ENCODE measurements at places on chromosomes 5 and 9.

DNA sequence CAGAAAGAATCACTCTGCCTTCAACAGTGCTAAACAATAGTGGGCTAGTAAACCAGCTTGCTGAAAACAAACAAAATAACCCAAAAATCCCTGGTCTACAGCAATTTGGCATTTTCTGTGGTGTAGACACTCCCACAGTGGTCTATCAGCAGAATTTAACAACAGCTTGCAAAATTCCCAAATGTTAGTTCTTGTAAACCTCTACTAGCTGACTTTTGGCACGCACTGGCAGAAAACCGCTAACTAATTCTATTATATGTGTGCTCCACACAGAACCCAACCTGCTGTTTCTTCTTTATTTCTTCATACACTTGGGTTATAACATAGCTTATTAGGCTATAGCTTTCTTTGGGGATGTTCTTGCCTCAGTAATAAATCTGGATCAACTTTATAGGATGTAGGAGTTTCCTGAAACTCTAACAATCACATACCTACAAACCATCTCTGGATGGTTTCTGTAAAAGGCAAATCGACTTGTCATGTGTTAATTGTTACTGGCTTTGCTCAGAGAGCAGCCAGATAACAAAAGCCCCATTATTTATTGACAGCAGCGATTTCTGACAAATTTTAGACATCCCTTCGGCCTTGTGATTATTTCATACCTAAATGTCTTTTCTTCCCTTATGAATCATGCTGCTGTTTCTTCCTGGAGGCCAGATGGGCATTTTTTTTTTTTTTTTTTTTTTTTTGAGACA, 82.7 kb upstream of the NAA35 start:
- DNase-seq = no peak

DNA sequence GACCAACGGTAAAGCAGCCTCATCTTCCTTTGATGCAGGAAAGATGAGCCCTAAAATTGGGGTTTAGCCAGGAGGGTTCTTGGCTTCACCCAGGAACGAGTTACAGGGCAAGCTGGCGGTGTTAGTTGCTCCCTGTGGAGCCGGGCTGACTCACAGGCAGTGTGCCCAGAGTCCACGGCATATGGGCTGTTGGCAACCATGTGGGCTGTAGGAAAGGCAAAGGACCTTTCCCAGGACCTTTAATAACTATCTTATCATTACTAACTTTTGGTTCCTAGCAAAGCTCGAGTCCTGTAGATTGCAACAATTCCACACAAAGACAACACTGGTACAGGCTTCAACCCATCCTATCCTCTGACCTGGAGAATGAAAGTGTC, 29.8 kb upstream of the CLPTM1L start:
- no peak for DNase-seq

GRCh38 chr9:38254151-38254550, 138.4 kb upstream of the ALDH1B1 start:
- no peak for DNase-seq

- no peak for DNase-seq
These were observed 193.3 kb downstream of the LURAP1L start for GRCh38 chr9:12968093-12968492.

DNA sequence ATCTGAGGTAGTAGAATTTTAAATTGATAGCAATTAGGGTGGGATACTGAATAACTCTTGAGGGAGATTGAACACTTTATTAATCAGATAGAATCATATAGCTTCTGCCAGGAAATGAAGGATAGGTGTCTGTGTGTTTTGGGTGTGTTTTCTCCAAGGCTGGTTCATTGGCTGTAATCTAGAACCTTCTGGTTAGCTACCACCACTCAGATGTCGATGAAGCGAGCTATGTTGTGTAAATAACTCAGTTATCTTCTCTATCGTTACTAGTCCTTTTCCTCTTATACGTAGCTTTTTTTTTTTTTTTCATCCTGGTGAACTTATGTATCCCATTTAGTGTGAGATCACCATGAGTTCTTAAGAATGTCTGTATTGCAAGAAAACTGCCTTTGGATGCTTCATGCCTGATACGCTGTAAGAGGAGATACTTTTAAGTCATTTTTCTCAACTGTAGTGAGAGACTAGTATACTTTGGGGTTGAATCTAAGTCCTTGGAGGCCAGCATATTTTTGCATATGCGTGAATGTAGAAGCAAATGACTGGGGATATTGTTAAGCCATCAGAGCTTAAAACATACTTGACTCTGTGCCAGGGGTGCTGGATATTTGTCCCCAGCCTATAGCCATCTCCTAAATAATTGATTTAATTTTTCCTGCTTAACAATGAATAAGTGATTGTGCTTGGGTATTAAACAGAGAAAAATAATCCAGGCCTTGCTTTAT, 2.1 kb downstream of the TNFAIP8 start:
- DNase-seq = no peak

DNA sequence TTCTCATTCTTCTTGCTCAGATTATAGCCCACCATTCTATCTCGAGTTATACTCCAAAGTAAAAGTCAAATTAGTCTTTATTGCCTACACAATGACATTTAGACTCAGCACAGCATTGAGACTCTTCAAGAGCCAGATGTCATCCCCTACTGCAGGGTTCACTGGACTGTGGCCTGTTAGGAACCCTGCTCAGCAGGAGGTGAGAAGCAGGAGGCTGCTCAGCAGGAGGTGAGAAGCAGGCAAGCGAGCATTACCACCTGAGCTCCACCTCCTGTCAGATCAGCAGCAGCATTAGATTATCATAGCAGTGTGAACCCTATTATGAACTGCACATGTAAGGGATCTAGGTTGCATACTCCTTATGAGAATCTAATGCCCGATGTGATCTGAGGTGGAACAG, 12.7 kb upstream of the LIFR start:
- no peak for DNase-seq

- peak; percentile 39 for DNase-seq
These were observed 47.1 kb upstream of the CTSL start for GRCh38 chr9:87678650-87679355.
